H9 (cell line): ENCODE measurements at places on chromosomes 1 and 21. TPM values are rescaled to one million over a fixed set of nuclear protein-coding genes. Genes with fewer than 3 reads are reported as not detected.

The NR1I3 gene
- total RNA-seq: not detected in 2 replicates

The KPNA6 gene
- 114 TPM in 2 replicates for total RNA-seq

DNA sequence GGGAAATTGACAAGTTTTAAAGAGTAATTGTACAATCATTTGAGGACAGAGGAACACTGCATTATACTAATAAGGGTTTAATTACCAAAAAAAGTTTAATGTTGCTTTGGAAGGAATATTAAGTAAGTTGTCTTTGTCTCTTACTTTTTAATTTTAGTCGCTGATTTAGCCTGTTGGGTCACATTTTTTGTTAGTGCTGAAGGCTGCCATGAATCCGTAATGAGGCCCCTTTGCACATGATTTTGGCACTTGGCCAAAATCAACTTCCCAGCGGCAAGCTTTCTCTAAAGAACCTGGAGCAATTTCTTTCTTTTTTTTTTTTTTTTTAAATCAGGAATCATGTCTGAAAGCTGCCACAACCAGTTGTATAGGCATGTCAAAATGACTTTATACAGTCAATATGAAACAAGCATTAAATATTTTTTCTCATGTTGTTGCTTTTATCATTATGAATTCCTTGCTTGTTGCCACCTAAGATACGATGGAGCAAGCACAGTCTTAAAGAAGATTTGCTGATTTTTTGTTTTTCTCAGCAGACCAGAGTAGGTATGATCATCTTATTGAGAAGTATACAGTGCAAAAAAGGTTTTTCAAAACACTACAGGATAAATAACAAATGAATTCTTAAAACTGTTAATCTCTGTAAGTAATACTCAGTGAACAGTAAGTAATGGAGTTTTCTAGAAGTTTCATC lies 690.4 kb downstream of the USP25 start:
- no peak overlapping the region for H3K27ac ChIP-seq
- no peak for DNase-seq
- no peak overlapping the region for H3K4me3 ChIP-seq
- H3K4me1 ChIP-seq: no peaks in the 10 kb centered on the region

- peaks cover 15% of the 10 kb centered on the region for H3K36me3 ChIP-seq
- no peak overlapping the region for H3K4me3 ChIP-seq
- H3K27me3 ChIP-seq: no peaks in the 10 kb centered on the region
- DNase-seq: no peak
Measured at GRCh38 chr1:159778266-159778665, 2.5 kb upstream of the DUSP23 start.

DNA sequence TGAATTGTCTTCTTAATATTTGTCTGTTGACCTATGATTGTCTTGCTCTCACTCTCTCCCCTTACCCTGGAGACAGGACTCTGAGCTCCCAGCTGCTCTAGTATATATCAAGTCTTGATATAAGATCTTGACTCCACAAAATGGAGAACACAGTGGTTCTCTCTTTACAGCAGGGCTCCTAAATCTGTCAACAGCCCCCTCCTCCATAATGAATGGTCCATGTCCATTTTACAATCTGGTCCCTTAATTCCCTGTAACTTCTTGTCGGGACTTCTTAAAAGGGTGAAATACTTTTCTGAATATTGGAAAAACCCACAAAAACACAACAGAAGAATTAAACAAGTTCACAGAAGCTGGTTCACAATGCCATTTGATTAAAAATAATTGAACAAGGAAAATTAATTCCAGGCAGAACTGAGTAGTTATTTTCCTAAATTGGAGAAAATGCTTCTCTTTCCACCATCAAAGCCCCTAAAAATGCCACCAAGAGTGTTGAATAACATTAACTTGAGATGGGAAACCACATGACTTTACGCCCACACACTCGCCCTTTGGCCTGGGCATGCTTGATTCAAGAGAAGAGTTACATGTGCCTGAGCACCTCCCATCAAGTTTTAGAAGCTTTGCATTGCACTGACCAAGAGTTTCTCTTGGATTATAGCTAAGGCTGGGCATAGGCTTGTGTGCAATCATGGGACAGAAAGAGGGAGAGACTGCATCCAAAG lies 109.8 kb downstream of the TOMM20 start:
- H3K4me1 ChIP-seq: no peaks in the 10 kb centered on the region; the same call in 1 of the 2 replicates
- no peaks in the 10 kb centered on the region for H3K36me3 ChIP-seq
- no peak overlapping the region for H3K27ac ChIP-seq
- H3K27me3 ChIP-seq: no peaks in the 10 kb centered on the region; the same call in 1 of the 2 replicates

DNA sequence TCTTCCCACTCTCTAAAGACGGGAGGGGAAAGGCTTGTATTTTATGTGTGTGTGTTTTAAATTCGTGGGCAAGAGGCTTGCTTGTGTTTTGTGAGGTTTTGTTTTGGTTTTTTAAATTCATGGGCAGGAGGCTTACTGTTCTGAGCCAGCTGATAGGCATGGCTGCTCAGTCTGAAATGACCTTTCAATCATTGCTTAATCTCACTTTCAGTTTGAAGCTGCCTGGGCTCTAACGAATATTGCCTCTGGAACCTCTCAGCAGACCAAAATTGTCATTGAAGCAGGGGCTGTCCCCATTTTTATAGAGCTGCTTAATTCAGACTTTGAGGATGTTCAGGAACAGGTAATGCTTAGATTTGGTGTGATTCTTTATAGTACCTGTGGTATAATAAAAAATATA lies 20.3 kb upstream of the TXLNA start:
- no peak overlapping the region for H3K27ac ChIP-seq
- DNase-seq: no peak
- H3K36me3 ChIP-seq: peaks cover 37% of the 10 kb centered on the region; the same call in 2 of the 3 replicates
- no peaks in the 10 kb centered on the region for H3K27me3 ChIP-seq
- H3K4me3 ChIP-seq: no peak overlapping the region

The CRNN gene
- total RNA-seq: not detected in 2 replicates
